Thoracic aorta (tissue), 2 donors: ENCODE measurements at places on chromosomes 4 and X. TPM values are rescaled to one million over a fixed set of nuclear protein-coding genes. Genes with fewer than 3 reads are reported as not detected.

MTNR1A gene
- total RNA-seq = not detected

- no peak overlapping the region for H3K4me3 ChIP-seq
- H3K27me3 ChIP-seq = no peaks in the 10 kb centered on the region
- no peaks in the 10 kb centered on the region for H3K4me1 ChIP-seq
Observed at GRCh38 chr4:163515198-163515597, 20.7 kb downstream of the TMA16 start.

DNA sequence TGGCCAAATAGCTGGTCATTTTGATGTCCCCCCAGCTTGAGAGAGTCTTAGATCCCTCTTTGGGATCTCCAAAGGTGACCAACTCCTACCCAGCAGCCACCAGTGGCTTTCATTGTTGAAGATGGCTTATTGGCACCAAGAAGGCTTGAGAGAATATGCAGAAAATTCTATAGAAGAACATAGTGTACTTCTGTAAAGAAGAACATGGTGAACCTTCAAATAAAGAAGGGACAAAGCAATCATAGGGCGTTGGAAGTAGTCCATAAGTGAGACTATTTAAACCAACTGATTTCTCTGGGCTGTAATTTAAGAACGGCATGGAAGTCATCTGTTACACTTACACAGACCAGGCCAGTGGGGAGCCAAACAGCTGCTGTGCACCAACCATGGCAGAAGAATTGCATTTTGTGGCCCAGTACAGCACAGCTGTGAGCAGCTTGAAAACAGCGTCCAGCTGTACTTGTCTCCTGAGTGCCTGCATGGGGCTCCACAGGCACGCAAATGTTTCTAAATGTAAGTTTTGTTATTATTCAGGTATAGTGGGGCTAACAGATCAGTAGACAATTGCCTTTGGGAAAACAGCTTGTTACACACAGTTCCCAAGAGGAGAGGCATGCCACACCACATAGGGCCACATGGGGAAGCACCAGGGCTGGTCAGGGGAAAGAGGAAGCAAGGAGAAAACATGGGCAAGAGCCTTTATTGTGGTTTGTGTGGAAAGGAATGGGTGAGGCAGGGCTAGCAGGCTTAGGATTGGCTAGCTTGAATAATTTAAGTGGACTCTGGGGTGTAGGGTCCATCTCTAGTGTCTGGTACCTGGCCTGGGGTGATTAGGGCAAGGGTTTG, 125.0 kb downstream of the ARHGAP6 start:
- H3K27ac ChIP-seq = no peak overlapping the region
- no peak overlapping the region for H3K4me3 ChIP-seq
- DNase-seq = no peak
- peaks cover 5% of the 10 kb centered on the region for H3K4me1 ChIP-seq

DNA sequence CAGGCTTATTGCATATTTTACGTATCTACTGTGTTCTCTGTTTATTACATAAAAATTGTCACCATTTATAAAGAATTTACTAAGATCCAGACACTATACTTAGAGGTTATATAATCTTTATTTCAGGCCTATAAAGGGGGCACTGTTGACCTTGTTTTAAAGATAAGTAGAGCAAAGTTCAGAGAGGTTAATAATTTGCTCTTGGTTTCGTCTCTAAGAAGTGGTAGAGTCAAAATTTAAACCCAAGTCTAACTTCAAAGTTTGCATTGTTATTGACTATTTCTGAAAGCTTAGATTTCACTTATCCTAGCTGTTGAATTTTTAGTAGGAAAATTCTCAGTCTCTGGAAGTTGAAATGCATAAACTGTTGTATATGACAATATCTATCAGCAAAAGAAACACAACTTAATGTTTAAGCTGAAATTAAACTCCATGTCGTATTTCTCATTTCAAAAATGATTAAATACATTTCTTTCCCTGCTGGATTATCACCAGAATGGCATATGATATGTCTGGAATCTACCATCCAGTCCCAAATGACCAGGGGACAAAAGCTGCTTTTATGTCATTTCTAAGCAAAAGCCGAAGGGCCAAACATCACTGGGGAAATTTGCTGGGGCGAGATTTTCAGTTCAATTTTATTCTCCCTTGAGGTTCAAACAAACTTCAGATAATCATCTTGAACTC, 138.4 kb downstream of the SLC7A11 start:
- DNase-seq = no peak
- peaks cover 11% of the 10 kb centered on the region for H3K4me1 ChIP-seq
- no peak overlapping the region for H3K27ac ChIP-seq
- no peak overlapping the region for H3K4me3 ChIP-seq

- no peak overlapping the region for H3K4me3 ChIP-seq
- no peaks in the 10 kb centered on the region for H3K27me3 ChIP-seq
- DNase-seq = no peak
- H3K36me3 ChIP-seq = no peaks in the 10 kb centered on the region
Observed at GRCh38 chrX:86171366-86171765, 23.1 kb downstream of the DACH2 start.

SLC4A4 gene
- total RNA-seq = 1.8 TPM

ARHGEF9 gene
- total RNA-seq = 97.9 TPM

ANOS1 gene
- total RNA-seq = 8.9 TPM

DNA sequence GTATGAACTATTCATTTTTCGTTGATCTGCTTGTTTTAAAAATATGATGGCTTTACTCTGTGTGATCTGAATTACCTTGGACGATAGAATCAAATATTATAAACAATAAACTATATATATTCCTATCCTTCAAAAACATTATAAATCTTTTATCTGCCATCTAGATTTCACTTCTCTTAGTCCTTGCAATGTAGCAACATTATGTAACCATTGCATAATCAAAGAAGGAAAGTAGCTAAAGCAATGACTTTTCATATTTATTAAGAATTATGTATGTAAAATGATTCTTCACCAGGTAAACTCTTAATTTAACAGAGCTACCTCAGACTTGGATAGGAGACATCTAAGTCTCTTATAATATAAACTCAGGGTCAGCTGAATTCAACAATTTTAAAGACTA, 210.5 kb downstream of the ADAMTS3 start:
- H3K36me3 ChIP-seq = no peaks in the 10 kb centered on the region
- no peaks in the 10 kb centered on the region for H3K4me1 ChIP-seq
- no peak for DNase-seq
- no peaks in the 10 kb centered on the region for H3K27me3 ChIP-seq
- H3K4me3 ChIP-seq = no peak overlapping the region

DNA sequence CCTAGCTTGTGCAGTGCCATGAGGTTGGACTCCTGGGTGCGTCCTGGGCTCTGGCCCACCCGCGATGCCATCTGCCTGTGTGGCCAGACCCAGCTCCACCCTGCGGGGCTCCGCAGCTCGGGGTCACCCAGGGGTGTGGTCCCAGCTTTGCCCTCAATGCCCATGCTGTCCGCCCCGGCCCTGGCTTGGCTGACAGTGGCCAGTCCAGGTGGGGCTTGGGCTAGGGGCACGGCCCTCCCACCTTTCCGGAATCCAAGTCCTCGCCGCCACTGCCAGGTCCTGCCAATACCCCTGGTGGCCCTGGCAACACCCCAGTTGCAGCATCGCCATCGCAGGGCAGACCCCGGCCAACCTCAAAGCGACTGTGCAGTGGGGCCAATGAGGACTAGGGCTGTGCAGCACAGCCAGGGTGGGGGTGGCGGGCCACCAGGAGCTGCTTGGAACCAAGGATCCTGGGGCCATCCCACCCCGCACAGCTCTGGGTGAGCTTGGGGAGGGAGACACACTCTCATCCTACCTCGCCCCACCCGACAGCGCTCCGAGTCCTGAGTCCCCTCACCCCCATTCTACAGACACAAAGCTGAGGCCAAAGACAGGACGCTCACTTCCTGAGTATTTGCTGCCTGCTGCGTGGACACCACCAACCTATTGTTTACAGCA, 80.9 kb downstream of the ZNF718 start:
- H3K27me3 ChIP-seq = no peaks in the 10 kb centered on the region
- H3K4me3 ChIP-seq = no peak overlapping the region
- H3K36me3 ChIP-seq = no peaks in the 10 kb centered on the region
- no peaks in the 10 kb centered on the region for H3K4me1 ChIP-seq

SPATA4 gene
- not detected for total RNA-seq

DNA sequence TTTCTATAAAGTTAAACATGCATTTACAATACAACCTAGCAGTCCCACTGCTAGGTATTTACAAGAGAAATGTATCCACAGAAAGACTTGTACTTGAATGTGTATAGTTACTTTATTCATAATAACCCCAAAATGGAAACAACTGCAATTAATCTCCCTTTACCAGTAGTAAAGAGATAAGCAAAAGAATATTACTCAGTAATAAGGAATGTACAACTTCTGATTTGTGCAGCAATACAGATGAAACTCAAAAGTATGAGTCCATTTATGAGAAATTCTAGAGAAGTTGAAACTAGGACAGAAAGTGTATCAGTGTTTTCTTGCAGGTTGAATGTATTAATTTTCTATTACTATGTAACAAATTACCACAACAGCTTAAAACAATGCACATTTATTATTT, 15.2 kb downstream of the USP53 start:
- DNase-seq = no peak
- no peaks in the 10 kb centered on the region for H3K27me3 ChIP-seq
- no peak overlapping the region for H3K27ac ChIP-seq
- peaks cover 9% of the 10 kb centered on the region for H3K36me3 ChIP-seq
- H3K4me3 ChIP-seq = no peak overlapping the region

- H3K4me3 ChIP-seq = no peak overlapping the region
- H3K27ac ChIP-seq = no peak overlapping the region
- H3K36me3 ChIP-seq = no peaks in the 10 kb centered on the region
- H3K27me3 ChIP-seq = no peaks in the 10 kb centered on the region
- no peak for DNase-seq
Observed at GRCh38 chr4:61527888-61528287, 327.8 kb downstream of the ADGRL3 start.
